Activated T-cell treated with anti-CD3 and anti-CD28 coated beads, Interleukin-2, amount 50 U/mL, for 1 hour (primary cell): ENCODE measurements at places on chromosomes 7 and 10.

GRCh38 chr7:117982071-117983055 lies 109.1 kb upstream of the CTTNBP2 start:
- DNase-seq: no peak

DNA sequence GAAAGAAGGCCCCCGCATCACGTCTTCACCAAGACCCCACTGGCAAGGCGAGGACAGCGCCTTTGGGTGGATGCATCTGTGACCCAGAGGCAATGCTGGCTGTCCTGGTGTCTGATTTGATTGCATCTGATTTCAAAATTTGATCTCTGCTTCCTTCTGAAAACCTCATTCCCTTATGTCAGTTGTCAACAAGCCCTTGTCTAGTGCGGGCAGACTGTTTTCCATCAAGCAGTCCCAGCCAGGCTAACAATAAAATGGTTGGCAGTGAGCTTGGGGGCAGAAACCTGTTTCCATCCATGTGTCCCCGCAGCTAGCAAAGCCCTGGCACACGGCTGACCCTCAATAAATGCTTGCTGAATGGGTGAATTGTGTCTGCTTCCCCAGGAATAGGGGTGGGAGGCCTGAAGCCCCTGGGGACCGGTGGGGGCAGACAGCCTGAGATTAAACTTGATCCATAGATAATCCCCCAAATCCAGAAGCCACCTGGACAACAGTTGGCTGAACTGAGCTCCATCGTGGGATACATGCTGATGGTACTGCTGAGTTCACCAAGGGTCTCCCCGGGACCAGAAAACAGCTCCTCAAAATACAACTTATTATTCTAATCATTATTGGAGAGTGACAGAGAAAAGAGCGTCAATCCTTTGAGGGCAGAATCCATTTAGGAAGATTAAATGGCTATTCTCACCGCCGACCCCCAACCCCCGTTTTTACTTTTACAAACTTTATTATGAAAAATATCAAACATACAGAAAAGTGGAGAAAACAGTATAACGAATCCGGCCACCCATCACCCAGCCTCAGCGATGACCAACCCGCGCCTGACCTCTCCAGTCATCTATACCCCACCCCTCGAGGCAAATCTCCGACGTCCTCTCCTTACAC lies 912 bp upstream of the DUSP5 start:
- peak; percentile 35 for DNase-seq

- no peak for DNase-seq
Measured at GRCh38 chr10:117782276-117782675, 239.7 kb downstream of the EMX2 start.

DNA sequence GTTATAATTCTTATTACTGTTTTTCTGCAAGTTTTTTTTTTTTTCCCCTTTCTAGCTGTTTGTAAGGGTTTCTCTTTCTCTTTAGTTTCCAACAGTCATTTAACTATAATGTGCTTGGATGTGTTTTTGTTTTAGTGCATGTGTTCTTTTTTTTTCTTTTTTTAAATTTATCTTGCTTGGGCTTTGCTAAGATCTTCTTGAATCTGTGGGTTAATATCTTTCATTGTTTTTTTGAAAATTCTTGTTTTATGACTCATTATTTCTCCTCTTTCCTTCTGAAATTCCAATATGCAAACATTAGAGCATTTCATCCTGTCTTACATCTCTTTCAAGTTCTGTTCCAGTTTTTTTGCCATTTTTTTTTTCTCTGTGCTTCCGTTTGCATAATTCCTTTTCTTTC lies 5.7 kb upstream of the HK1 start:
- no peak for DNase-seq

- peak; percentile 72 for DNase-seq
Measured at GRCh38 chr7:37352974-37353948, 95.4 kb downstream of the ELMO1 start.

DNA sequence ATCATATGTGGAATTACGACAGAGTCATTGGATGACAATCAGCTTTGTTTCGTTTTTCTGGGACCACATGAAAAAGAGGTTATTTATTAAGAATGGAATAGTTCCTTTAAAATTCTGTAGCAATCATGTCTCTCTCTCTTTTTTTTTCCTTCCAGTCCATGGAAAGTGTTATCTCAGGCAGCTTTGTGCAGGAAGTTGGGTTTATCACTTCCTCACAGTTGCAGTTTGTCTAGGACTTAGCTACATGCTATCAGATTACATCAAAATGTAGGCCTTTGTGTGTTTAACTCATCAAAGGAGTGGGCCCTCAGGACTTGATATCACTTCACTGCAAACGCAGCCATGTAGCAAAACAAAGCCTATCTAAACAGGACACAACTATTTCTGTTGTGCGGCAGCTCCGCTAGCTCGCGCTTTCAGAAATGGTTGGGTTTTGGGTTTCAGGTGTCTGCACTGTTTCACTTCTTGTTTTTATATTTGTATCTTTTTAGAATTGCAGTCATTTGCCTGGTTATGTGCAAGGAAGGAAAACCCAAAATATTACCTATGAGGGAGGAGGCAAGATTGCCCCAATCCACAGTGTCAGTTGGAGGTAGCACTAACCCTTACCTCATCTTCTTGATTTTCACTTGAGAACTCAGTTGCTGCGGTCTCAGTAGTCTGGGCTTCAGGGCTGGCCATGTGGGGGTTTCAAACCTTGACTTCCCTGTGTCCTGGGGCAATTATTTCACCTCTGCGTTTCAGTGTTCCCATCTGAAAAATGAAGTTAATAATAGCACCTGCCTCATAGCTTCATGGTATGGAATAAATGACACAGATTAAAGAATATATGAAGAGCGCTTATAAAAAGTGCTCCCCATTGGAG lies 66.7 kb downstream of the HHEX start:
- no peak for DNase-seq
